ENCODE measurements at places on chromosomes 7 and 10.

DNA sequence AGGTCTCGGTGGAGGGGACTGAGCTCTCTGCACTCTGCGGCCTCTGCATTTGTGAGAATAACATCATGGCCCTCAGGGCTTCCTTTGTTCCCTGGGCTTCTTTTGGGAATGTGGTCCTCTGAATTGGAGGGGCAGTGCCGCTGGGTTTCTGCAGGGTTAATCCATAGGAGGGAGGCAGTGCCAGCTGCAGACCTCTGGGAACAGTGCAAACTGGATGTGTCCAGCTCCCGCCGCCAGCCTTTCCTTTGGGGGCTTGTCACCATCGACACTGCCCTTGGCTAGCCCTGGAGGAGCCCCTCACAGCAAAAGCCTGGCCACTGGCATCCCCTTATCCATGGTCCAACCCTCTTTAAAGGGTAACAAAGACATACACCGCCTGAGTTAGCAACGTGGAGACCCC, 174.0 kb downstream of the WDR37 start:
- DNase-seq: no peak

DNA sequence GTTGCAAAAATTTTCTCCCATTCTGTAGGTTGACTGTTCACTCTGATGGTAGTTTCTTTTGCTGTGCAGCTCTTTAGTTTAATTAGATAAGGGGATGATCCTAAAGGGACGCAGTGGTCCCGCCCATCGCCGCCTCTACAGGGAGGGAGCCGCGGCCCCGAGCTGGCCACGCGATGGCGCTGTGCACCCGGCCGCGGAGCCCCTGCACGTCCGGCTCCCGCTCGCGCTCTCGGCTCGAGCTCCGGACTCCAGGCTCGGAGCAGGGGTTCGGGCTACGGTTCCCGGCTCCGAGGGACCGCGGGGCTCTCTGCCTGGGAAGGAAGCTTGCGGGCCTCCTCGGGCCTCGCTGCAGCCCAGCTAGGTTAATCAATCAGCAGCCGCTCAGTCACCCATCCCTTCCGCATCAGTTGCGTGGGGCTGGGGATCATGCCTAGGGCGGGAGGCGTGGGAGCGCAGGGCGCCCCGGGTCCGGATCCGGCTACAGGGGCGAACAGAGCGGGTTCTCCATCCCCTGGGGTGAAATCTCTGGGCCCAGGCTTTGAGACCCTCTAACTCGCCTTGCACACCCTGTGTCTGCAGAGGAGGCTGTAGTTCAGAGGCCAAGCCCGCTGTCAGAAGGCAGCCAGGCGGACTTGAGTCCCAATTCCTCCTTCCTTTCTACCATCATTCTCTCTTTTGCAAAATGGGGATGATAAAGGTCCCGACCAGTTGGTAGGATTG, 97.9 kb downstream of the WDR11 start:
- peak; percentile 78 for DNase-seq

- DNase-seq: no peak
Measured at GRCh38 chr10:124447751-124448466, 1.9 kb downstream of the NKX1-2 start.

- no peak for DNase-seq
Measured at GRCh38 chr10:60035984-60036383, 129.6 kb upstream of the CCDC6 start.

GRCh38 chr7:5525271-5526099, 101.9 kb upstream of the TNRC18 start:
- no peak for DNase-seq

GRCh38 chr7:18638594-18639452, 143.3 kb downstream of the HDAC9 start:
- DNase-seq: no peak

DNA sequence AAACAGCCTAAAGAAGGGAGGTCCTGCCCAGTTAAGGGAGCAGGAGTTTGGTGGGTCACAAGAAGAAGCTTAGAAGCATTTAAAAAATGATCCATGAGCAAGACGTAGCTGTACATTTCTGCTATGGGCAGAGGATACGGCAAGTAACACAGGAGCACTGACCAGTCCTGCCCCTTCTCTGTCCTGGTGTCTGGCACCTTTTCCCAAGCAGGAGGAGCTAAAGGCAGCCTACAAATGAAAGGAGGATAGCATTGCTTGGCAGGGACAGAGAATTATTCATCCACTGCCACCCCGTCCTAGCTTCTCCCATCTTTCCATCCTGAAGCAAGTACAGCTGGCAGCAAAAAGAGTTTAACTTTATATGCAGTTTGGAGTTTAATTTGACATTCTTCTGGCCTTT, 1077.6 kb downstream of the TYW1 start:
- DNase-seq: no peak

- no peak for DNase-seq
Measured at GRCh38 chr10:96360331-96360730, 1.5 kb upstream of the OPALIN start.

DNA sequence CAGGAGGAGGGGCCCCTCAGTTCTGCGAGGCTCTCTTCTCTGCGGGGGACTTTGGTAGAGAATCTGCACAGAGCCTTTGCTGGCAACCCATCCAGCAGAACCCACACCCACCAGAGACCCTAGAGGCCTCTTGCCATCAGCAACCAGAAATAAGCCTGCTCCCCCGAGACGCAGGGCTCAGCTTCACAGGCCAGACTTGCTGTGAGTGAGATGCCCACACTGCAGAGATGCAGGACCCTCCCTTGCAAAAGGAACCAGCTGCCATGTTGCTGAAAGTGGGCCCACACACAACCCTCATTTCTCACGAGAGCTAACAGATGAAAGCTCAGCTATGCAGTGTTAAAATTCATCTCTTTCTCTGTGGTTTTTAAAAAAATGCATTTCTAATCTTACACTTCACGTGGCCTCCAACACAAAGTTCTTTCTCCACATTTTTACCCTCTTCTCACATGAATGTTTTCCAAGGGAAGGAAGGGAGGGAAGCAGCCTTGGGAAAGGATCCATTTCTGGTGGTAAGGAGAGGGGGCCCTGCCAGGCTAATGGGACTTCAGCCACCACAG, 171.6 kb downstream of the CCDC3 start:
- DNase-seq: no peak

DNA sequence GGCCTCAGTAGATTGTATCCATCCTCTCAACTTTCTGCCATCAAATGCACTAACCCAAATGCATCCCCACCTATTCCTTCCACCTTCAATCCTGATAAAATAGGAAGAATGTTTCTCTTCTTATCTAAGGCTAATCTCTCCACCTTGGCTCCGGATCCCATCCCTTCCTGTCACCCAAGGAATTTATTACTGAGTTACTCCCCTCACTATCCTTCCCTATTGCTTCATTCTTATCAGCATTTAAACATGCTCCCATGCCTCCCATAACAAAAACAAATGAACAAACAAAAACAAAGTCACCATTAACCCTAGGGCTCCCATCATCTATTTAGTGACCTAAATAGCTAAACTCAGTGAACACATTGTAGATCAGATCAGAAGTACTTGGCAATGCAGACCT, 25.3 kb downstream of the AASS start:
- no peak for DNase-seq

DNA sequence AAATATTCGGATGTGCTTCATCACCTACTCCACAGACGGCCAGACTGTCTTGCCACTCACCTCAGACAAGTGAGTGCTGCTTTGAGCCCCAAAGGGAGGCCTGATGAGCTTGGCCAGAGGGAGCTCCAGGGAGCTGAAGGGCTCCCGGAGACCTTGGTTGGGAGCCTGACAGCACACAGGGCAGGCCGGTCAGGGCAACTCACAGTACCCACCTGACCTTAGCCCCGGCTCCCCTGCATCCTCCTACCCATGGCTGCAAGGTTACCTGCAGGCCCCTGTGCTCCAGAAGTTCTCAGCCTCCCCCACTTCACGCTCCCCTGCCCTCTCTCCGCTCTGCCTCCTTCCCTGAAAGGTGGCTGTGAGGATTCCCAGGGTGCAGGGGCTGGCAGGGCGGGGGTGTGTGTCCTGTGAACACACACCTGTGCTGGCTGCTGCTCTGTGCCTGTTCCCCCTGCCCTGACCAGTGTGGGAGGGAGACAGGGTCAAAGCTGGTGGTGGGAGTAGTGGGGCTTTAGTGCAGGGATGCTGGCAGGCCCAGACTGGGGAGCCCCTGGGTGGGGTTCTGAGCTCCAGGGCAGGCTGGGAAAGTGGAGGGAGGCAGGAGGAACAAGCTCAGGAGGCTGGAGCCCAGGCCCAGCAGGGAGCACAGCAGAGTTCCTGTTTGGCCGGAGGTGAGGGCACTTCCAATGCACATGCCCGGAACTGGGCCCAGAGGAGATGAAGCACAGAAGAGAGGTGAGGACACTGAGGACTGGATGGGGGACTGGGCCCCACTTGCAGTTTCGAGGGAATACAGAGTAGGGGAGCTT, 7.2 kb downstream of the ANTXRL start:
- no peak for DNase-seq

DNA sequence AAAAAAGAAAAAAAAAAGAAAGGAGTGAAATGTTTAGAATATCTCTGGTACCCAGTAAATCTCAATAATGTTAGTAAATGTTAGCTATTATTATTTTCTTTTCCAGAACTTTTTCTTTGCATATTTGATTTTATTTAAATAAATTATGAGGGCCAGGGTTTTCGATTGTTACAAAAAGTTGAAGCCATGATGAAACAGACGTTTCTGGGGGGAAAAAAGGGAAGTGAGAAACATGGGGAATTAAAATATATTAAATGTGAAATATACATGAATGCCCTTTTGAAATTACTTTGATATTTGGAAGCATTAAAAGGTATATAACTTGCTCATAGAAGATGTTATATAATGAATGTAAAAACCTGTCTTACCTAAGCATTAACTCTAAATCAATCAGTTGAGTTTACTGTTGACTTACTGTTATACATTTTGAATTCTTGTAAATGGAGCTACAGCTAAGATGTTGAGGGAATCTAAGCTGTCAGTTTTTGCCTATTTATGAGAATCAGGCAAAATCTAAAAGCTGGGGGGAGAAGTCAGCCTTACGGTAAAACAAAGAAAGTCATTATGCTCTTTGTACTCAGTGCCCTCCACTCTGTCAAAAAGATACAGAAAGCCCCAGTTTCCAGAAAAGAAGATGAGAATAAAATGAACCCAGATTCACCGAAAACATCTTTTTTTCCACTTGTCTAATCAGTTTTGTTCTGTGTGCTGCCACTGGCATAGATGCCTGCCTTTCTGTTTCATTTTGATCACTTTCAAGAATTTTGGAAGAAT, 30.0 kb upstream of the KDM7A start:
- DNase-seq: no peak

GRCh38 chr7:129640400-129640799, 28.9 kb downstream of the NRF1 start:
- no peak for DNase-seq

DNA sequence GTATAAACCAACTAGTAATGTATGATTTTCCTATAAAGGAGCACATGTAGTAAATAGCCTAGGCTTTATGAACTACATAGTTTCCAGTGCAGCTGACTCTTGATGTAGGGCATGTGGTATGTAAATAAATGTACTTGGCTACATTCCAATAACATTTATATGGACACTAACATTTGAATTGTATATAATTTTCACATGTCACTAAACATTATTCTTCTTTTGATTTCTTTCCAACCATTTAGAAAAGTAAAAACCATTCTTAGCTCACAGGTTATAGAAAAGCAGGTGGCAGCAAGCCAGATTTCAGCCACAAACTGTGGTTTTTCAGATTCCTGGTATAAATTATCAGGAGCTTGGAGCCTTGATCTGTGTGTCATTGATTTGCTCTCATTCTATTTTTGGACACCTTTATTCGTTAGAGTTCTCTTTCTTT, 1182.0 kb downstream of the CNTNAP2 start:
- no peak for DNase-seq

DNA sequence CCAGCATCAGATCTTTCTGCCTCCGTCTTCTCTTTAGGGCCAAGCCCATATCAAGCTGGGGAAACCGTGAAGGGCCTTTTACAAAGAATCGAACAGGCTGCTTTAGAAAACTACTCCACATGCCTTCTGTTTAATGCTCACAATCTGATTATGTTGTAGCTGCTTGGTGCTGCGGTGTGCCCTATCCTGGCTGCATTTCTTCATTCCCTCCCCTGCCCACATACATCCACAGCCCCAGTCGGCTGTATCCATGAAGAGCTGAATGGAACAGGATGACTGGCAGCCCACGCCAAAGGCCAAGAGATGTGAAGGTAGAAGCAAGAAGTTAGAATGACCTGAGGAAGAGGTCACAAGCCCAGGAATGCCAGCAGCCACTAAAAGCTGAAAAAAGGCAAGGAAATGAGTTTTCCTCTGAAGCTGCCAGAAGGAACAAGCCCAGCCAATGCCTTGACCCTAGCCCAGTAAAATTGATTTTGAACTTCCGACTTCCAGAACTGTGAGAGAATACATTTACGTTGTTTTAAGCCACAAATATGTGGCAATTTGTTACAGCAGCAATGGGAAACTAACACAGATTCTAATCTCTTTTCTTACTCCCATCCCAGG, 22.2 kb downstream of the TAS2R41 start:
- DNase-seq: no peak
